ENCODE measurements at places on chromosomes 6 and 20.

GRCh38 chr6:15690510-15690909, 27.7 kb upstream of the DTNBP1 start:
- DNase-seq = no peak

DNA sequence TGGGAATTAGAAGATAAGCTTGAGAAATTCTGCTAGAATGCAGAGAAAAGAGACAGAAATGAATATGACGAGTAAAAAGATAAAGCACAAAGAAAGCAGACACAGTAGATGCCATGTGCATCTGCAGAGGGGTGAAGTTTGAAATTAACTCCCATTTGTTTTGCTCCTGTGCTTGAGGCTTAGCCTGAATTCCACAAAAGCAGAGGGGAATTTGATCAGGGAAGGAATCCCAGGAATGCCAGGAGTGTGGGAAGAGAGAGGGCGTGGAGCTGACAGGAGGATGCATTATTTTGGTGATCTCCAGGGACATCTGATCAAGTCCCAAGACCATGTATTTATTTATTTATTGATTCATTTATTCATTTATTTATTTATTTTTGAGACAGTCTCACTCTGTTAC, 55.6 kb downstream of the SLC22A1 start:
- DNase-seq = no peak

- no peak for DNase-seq
Observed at GRCh38 chr20:42099101-42099500, 480.9 kb upstream of the CHD6 start.

DNA sequence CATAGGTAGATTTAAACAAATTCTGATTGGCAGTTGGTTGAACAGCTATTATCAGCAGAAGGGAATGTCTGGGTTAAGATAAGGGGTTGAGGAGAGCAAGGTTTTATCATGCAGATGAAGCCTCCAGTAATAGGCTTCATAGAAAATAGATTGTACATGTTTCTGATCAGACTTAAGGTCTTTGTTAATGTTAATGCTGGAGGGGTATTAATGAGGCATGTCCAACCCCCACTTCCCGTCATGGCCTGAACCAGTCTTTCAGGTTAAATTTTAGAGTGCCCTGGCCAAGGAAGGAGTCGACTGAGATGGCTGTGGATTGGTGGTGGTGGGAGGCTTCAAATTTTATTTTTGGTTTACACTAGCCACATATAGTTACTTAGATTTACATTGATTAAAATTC, 3.4 kb downstream of the CLPSL1 start:
- DNase-seq = no peak

GRCh38 chr6:143966312-143966711, 41.7 kb downstream of the PLAGL1 start:
- no peak for DNase-seq

GRCh38 chr6:136035378-136036070, 184.0 kb downstream of the PDE7B start:
- no peak for DNase-seq
